ENCODE measurements at places on chromosomes 1 and 21. TPM values are rescaled to one million over a fixed set of nuclear protein-coding genes. Genes with fewer than 3 reads are reported as not detected.

- DNase-seq = no peak
- no peaks in the 10 kb centered on the region for H3K27me3 ChIP-seq
- no peaks in the 10 kb centered on the region for H3K36me3 ChIP-seq
- no peak overlapping the region for H3K27ac ChIP-seq
Measured at GRCh38 chr1:177650947-177651346, 318.9 kb downstream of the SEC16B start.

The ANGPTL3 gene
- not detected for total RNA-seq

GRCh38 chr1:50620680-50621329 lies 197.6 kb upstream of the DMRTA2 start:
- DNase-seq = no peak
- H3K27ac ChIP-seq = no peak overlapping the region

- no peak for DNase-seq
- H3K27me3 ChIP-seq = no peaks in the 10 kb centered on the region
- no peak overlapping the region for H3K4me3 ChIP-seq
- H3K27ac ChIP-seq = peak overlapping the region; percentile 97
- peaks cover 47% of the 10 kb centered on the region for H3K4me1 ChIP-seq
Measured at GRCh38 chr1:11286735-11287410, 13.9 kb downstream of the UBIAD1 start.

- H3K4me3 ChIP-seq = no peak overlapping the region
- no peaks in the 10 kb centered on the region for H3K27me3 ChIP-seq
- H3K4me1 ChIP-seq = peaks cover 6% of the 10 kb centered on the region
- DNase-seq = no peak
Measured at GRCh38 chr1:241598249-241598648, 41.9 kb downstream of the CHML start.

DNA sequence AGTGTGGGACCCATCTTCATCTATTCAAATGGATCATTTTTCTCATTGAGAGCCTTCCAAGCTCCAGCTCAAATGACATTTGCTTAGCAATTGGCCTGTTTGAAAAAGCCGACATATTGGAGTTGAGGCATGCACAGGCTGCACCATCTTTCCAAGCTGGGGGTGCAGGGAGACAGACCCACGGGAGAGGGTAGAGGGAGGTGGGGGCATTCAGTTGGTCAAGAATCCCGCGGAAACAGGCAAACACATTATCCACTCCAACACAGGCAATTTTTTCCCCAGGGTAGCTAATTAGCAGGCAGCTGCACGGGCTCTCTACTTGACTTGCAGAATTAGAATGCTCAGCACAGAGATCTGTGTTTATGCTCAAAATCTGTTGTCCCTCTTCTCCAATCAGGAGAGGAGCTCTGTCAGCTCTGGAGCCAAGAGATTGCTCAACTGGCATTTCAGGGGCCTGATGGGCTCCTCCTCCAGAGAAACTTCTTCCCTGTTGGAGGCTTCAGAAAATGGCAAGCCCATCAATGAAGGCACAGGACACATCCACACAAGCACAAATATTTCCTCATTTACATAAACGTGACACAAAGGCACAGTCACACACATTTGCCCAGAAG lies 267.8 kb downstream of the FOXD2 start:
- no peak overlapping the region for H3K4me3 ChIP-seq
- no peak for DNase-seq
- H3K27ac ChIP-seq = no peak overlapping the region
- H3K36me3 ChIP-seq = peaks cover 6% of the 10 kb centered on the region
- peaks cover 16% of the 10 kb centered on the region for H3K4me1 ChIP-seq
- H3K27me3 ChIP-seq = peaks cover 62% of the 10 kb centered on the region

DNA sequence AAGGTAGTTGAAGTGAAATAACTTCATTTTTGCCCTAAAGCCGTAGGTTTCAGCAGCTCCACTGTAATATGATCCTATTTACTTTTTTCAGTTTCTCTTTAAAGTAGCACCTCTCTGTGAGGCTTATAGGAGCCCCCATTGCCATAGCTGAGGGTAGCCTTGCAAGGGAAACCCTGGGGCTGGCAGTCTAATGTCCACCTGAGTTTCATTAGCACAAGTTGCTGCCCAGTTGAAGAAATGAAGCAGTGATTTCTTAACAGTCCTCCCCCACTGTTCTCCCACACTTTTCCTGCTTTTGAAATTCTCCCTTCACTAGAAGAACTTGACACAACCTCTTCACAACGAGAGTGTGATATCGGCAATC lies 1.5 kb downstream of the HMCN1 start:
- DNase-seq = no peak
- H3K36me3 ChIP-seq = peaks cover 5% of the 10 kb centered on the region
- H3K27me3 ChIP-seq = peaks cover 40% of the 10 kb centered on the region
- H3K4me1 ChIP-seq = peaks cover 15% of the 10 kb centered on the region
- H3K27ac ChIP-seq = no peak overlapping the region

- no peak overlapping the region for H3K27ac ChIP-seq
- H3K4me1 ChIP-seq = peaks cover 18% of the 10 kb centered on the region
- peaks cover 71% of the 10 kb centered on the region for H3K27me3 ChIP-seq
- no peak for DNase-seq
Measured at GRCh38 chr1:85579622-85580021, 939 bp upstream of the CCN1 start.

The RHOU gene
- 1.5 TPM for total RNA-seq

The NBPF15 gene
- 98.8 TPM for total RNA-seq

DNA sequence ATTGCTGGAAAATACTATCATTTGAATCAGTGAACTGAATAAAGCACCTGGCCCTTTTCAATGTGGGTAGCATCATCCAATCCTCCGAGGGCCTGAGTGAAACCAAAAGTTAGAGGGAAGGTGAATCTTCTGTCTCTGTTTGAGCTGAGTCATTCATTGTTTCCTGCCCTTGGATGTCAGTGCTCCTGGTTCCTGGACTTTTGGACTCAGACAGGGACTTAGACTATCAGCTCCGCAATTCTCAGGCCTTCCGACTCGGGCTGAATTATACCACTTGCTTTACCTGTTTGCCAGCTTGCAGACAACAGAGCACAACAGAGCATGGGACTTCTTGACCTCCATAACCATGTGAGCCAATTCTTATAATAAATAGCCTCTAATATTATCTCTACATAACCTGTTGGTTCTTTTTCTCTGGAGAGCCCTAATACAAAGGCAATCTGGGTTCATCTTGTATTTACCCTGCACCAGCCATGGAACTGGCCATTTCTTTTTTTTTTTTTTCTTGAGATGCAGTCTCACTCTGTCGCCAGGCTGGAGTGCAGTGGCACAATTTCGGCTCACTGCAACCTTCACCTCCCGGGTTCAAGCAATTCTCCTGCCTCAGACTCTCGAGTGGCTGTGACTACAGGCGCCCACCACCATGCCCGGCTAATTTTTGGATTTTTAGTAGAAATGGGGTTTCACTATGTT lies 19.2 kb upstream of the VASH2 start:
- no peaks in the 10 kb centered on the region for H3K36me3 ChIP-seq
- no peak overlapping the region for H3K4me3 ChIP-seq
- no peak overlapping the region for H3K27ac ChIP-seq
- H3K4me1 ChIP-seq = no peaks in the 10 kb centered on the region
- H3K27me3 ChIP-seq = peaks cover 9% of the 10 kb centered on the region
- DNase-seq = no peak

GRCh38 chr1:43703836-43704235 lies 3.5 kb upstream of the ST3GAL3 start:
- peaks cover 12% of the 10 kb centered on the region for H3K4me1 ChIP-seq
- no peak for DNase-seq
- H3K4me3 ChIP-seq = no peak overlapping the region

The CYP4A11 gene
- not detected for total RNA-seq

DNA sequence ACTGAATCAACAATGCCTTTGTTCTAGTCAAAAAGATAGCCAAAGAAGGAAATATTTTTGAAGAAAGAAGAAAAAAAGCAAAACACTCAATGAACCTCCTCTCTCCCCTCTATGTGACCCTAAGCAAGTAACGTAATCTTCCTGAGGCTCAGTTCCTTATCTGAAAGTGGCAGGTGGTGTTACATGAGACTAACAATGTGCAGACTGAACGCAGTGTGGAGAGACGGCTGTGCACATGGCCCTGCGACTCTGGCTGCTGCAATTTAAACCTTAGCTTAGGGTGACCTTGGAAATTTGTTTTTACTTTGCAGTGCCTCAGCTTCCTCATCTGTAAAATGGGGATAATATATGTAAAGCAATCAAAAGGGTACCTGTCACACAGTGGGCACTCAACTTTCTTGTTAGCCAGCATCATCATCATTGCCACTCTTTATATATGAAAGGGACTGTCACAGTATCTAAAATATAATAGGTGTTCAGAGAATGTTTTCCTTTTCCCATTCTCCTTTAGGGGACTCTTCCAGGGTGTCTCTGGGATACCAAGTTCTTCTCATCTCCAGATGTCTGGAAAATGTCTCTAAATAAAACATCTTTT lies 100.1 kb upstream of the JUN start:
- no peak overlapping the region for H3K4me3 ChIP-seq
- peaks cover 5% of the 10 kb centered on the region for H3K4me1 ChIP-seq
- peaks cover 2% of the 10 kb centered on the region for H3K36me3 ChIP-seq
- H3K27me3 ChIP-seq = peaks cover 17% of the 10 kb centered on the region
- DNase-seq = no peak

GRCh38 chr1:6127587-6128163 lies 52.4 kb downstream of the CHD5 start:
- H3K27ac ChIP-seq = no peak overlapping the region
- peaks cover 2% of the 10 kb centered on the region for H3K36me3 ChIP-seq
- H3K4me1 ChIP-seq = peaks cover 12% of the 10 kb centered on the region
- H3K27me3 ChIP-seq = peaks cover 5% of the 10 kb centered on the region
- peak; percentile 56 for DNase-seq
